ENCODE measurements at places on chromosomes 4 and X.

GRCh38 chr4:9994246-9994847, 26.9 kb downstream of the SLC2A9 start:
- no peak for DNase-seq

GRCh38 chrX:54891573-54891972, 29.1 kb upstream of the TRO start:
- DNase-seq: peak; percentile 6

- DNase-seq: no peak
Measured at GRCh38 chrX:100946299-100946927, 17.7 kb upstream of the XKRX start.

- DNase-seq: no peak
Measured at GRCh38 chr4:110020646-110021443, 108.2 kb downstream of the EGF start.

DNA sequence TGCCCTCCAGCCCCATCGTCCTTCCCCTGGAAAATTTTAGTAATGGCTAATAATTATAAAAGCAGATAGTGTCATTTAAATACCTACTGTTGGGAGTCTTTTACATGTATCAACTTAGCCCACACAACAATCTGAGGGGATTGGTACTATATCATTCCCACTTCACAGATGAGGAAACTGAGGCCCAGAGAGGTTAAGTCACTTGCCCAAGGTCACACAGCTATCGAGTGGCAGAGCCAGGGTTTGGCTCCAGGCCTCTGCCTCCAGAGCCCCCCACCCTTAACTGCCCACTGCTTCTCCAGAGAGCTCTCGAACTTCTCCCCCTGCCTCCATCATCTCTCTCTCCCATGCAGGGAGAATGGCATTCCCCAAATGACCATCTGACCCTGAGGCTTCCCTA, 7.4 kb downstream of the C4orf50 start:
- no peak for DNase-seq

DNA sequence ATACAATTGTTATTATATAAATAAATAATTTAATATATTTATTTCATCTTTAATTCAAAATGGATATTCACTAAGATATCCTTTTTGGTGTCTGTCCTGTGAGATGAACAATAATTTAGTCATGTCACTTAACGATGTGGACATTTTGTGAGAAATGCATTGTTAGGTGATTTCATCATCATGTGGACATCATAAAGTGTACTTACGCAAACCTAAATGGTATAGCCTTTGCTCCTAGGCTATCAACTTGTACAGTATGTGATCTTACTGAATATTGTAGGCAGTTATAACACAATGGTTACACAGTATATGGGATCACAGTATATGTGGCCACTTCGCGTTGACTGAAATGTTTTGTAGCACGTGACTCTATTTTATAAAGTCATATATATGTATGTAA, 20.2 kb upstream of the CHRNA9 start:
- no peak for DNase-seq

DNA sequence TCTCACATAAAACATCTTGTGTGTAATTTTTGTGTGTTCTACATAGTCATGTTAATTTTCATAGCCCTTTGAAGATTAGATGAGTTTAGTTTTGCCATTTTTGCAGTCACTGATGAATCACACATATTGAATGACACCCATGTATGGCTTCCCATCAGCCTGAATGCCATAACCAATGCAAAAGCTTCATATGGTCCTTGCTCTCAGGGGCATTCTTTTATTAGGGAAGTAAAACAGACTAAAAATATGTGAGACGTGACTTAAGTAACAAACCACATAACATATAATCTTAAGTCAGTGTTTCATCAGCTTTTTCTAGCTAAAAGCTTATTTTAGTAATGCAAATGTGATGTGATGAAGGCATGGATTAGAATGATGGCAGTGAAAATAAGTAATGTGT, 8.2 kb downstream of the SLC25A4 start:
- DNase-seq: no peak

DNA sequence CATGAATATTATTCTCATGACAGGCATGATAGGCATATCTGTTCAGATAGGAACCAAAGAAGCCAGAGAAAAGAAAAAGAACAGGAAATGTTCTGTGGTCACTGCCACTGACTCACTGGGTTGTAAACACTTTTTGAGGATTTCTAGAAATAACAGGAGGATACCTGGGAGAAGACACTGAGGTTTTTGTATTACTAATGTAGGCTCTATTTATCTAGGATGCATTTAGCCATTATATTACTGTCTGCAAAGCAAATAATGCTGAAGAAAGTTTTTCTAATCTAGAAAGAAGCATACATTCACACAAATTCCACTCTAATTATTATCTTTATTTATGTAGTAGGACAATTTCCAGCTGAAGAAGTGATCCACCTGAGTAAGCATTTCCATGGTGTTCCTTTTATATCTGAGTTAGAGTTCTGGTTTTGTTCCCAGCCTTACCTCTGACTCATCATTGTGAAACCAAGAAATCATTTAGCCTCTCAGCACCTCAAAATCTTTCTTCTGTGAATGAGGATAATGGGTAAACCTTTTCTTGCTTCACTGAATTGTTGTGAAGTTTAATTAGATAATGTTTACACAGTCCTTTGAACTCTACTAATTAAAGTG, 40.2 kb upstream of the EPGN start:
- peak; percentile 6 for DNase-seq

DNA sequence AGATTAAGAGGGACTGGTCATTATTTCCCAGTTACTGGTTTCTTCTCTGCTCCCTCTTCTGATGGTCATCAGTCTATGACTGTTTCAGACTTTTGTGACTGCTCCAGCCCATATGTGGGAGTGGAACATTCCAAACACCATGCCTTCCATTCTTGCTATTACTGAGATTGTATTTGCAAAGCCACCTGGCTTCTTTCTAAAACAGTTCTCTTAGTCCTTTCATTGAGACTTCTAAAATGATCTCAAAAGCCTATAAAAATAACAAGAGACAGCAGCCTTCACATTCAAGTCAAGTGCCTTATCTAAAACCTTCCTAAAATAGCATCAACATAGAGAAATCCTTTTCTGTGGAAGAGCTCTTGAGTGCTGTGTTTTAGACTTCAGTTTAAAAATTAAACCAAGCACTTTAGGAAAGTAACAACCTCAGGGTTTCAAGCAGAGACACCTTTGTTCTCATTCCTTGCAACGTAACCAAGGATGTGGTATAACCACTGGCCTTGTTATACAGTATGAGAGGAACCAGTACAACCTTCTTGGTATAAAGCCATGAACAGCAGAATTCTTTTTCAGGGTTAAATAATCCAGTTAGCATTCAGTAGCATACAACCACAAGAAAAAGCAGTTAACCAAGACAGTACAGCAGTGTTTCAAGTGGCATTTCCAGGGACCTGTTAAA, 97.1 kb downstream of the NFKB1 start:
- DNase-seq: no peak

- DNase-seq: no peak
Measured at GRCh38 chr4:147518846-147519767, 38.2 kb downstream of the EDNRA start.

DNA sequence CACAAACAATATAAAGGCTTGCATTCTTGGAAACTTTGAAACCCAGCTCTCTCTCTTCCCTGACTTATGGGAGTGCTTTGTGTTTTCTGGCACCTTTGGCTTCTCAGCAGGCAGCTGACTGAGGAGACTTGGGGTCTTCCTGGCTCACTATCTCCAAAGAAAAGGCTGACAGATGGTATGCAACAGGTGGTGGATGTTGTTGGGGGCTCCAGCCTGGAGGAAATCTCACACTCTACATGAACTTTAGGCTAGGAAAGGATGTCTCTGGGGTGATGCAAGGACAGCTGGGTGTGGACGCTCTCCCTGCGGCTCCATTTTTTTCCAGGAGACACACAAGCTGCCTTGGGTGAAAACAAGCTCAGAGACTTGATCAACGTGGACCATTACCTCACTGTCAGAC, 67.4 kb downstream of the DNAAF6 start:
- no peak for DNase-seq

GRCh38 chrX:101208152-101208905, 11.3 kb upstream of the DRP2 start:
- no peak for DNase-seq

DNA sequence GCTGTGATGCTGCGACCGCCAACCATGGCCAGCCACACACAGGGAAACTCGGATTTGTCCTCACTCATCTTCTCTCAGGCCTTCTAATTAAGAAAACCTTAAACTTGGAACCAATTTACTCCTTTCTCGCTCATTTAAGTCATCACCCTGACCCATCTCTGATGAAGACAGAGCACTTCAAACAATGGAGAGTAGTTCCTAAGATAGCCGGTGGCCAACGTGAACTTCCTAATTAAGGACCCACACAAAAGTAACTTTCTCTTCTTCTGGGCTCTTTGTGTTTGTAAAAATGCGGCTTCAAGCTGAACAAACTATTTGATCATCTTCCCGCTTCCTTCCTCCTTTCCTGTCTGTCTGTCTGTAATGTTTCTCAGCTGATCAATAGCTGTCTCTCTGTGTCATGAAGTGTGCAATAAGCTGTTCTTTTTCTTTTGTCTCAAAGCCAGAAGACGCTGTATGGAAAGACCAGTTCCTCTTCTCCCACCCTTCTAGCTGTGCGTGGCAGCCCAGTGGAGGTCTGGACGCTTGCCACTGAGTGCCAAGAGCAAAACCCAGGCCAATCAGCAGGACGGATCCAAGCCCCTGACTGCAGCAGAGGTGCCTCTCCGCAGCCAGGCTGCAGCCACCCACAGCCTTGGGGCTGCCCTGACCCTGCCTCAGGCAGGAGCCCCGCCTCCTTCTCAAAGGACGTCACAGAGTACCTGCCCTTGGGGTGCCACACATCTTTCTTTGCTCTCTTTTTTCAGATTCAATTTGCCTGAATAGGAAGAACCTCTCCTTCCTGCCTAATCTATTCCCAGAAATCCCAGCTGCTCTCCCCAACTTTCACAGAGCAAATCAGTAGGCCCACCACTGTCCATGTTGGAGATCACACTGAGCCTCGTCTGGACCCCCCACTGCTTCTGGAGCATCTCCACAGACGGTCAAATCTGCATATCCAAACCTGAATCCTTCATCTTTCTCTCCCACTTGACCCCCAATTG, 59.3 kb downstream of the MAML3 start:
- no peak for DNase-seq

DNA sequence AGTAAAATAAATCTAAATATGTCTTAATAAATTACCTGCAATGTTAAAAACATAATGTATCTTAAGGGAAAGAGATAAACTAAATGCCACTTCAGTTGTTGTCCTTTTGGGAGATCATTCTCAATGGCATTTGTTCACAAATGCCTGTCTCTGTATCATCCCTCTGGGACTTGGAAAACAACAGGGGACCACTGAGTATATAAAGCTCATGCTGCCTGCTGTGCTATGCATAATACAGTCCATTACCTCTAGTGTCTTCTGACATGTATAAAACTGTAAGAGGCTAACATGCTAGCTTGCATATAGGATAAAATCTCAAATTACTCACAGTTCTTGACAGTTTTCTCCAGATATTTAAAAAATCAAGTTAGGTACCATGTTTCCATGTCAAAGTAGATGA, 503.9 kb downstream of the PDHA2 start:
- DNase-seq: no peak

DNA sequence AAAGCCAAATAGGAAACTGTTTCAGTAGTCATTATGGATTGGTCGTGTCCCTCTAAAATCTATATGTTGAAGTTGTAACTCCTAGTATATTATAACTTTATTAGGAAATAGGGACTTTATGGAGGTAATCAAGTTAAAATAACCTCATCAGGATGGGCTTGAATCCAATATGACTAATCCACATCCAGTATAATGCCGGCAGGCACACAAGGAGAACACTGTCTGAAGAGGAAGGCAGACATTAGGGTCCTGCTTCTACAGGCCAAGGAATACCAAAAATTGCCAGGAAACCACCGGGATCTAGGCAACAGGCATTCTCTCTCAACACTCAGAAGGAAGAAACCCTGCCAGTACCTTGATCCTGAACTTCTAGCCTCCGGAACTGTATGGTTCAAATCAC, 130.3 kb downstream of the ATP10D start:
- no peak for DNase-seq

GRCh38 chrX:149205937-149206336, 299.2 kb downstream of the IDS start:
- no peak for DNase-seq

DNA sequence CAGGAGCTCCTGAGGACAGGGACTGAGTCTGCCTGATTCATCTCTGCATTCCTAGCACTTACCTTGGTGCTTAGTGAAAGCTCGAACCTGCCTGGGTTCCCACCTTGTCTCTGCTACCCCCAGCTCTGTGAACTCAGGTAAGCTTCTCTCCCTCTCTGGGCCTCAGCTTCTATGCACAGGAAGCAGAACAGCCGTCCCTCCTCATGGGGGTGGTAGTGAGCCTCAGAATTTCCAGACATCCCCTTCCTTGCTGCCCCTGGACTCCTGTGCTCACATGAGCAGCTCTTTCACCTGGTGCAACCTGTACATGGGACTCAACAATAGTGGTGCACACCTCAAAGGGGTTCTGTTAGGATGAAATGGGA, 50.8 kb downstream of the HTRA3 start:
- DNase-seq: no peak

- DNase-seq: no peak
Measured at GRCh38 chrX:23194885-23195554, 139.6 kb upstream of the PTCHD1 start.

- DNase-seq: no peak
Measured at GRCh38 chrX:147079457-147079856, 264.9 kb upstream of the CXorf51A start.

GRCh38 chrX:17459008-17459611, 84.1 kb downstream of the NHS start:
- DNase-seq: no peak

GRCh38 chr4:1411436-1412375, 5.5 kb upstream of the NKX1-1 start:
- no peak for DNase-seq

DNA sequence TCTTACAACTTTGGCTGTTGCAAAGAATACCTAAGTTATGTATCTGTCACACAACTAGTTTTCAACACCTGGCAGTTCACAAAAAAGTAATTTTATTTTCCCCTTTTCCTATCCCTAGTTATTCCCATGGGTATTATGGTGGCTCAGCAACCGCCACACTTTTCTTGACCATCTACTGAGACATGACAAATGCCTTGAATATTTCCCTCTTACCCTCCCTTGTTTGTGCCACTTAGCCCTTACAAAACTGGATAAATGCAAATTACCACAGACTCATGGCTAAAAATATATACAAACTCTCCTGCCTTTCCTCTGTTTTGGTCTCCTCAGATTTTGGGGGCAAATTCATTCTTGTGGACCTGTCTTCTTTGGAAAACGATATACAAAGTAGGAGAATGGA, 72.1 kb downstream of the AMOT start:
- no peak for DNase-seq

GRCh38 chrX:18886344-18887161, 97.4 kb downstream of the PHKA2 start:
- no peak for DNase-seq

DNA sequence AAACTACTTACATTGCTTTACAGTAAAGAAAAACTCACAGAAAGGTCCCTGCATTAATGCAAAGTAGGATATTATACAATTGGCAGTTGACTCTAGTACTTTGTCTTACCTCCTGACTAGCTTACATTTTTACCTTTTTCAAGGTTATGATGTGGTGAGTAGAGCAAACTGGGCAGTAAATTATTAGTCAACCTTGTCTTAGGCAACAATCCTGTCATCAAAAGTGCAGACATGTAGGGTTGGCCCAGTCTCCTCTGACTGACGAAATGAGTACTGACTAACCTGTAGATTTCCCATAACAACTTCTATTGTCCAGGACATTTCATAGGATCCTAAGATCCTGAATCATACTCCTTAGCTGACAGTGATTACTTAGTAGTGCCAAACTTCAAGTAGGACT, 142.0 kb upstream of the NUDT6 start:
- no peak for DNase-seq
